ENCODE measurements at places on chromosomes 12 and 14. TPM values are rescaled to one million over a fixed set of nuclear protein-coding genes. Genes with fewer than 3 reads are reported as not detected.
A peak's percentile ranks its signal among the peaks of the same experiment; 100 is the strongest.

Gene PNMA1
- 49.3 TPM for total RNA-seq

Gene LGMN
- 150 TPM for total RNA-seq

Gene CCDC177
- not detected for total RNA-seq

Gene SCN8A
- 1.2 TPM for total RNA-seq

Gene JPH4
- total RNA-seq, result 1.1 TPM

GRCh38 chr14:21990116-21990515, 316.5 kb upstream of the OR4E1 start:
- no peak for DNase-seq

GRCh38 chr12:121535150-121536053, 45.4 kb downstream of the KDM2B start:
- no peak for DNase-seq

DNA sequence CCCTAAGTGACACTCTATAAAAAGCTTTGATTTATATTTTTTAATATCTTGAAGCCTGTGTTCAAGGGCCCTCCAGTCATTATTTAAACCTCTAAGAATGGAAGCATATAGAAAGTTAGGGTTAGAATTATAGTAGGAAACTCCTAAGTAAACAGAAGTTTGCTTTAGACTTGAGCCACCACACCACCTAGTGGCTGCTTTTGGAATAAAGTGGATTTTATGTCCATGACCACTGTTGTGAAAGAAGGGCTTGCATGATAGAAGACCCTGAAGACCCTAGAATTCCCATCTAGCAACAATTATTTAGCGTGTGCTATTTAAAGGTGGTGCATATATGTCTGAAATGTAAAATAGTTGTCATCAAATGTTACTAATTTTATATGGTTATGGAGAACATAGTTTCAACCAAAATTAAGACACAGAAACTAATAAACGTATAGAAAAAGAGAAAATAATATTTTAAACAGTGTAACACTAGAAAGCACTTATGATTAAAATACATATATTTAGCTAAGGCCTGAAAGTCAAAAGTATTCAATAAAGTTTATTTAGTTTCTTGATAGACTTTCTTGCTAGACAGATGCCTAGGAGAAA, 21.3 kb downstream of the LRRIQ1 start:
- DNase-seq, result no peak

DNA sequence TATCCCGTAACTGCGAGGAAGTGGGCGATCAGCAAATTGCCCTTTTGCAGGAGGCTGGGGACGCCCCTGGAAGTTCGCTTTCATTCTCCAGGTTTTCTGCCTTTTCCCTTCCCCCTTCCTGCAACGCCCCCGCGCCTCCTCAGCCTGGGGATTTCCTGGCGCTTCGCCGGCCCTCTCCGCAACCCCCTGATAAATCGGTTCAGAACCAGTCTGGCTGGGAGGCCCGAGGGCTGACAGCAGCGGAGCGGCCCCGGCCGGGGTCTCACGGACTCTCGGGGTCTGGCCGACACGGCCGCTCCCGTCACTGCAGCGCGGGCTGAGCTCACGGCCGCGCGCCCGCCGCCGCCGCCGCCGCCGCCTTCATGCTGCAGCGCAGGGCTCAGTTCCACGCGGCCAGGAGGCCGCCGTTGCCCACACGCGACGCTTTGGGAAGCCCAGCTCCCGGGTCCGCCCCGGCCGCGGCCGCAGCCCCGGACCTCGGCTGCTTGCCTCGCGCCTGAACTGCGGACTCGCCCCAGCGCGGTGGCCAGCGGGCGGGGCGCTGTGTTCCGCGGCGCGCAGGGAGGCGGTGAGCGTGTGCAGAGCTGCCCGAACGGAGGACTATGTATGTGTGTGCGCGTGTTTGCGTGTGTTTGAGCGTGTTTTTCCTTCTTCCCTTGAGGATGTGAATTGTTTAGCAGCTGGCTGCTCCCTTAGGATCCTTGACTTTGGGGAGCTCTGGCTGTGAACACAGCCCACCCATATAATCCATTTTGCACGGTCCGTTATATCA, at the start of gene LRFN5:
TSS of gene LRFN5 (plus strand) at position 345 of the 772 bp plus-strand sequence.
- peak; percentile 88 for DNase-seq

- no peak for DNase-seq
These were observed 35.7 kb upstream of the APOF start for GRCh38 chr12:56398324-56398723.

DNA sequence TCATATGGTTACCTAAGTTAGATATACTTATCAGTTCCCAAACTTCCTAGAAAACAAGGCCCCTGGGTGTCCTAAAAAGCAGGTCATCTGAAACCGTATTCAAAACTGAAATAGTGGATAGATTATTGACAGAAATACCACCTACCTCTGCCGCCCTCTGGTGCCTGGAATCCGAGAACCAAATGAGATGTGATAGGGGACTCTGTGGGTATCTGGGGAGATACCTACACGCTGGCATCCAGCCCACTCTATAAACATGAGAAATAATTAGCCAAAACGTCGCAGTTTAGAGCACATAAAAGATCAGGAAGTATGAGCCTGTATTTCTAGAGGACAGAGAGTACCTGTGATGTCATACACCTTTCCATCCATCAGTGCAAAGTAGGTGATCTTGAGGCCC, 4.4 kb downstream of the ORMDL2 start:
- DNase-seq, result no peak

GRCh38 chr14:50191499-50191898, 39.9 kb downstream of the SOS2 start:
- no peak for DNase-seq

DNA sequence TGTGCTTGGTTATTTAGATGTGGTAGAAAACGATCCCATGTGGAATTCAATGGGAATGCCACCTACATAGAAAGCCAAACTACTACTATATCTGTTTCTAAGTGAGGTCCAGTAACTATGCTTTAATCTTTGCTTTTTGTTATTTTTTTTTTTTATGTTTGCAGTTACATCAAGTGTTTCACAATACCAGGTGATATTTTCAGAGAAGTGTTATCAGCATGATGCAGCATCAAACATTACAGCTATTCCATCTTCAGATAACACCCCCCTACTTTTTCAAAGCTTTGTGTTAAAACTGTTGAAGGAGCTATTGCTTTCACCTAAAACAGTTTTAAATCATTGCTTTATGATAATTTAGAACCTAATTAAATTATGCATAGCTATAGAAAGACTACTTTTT, 163.8 kb upstream of the SLC16A7 start:
- no peak for DNase-seq

DNA sequence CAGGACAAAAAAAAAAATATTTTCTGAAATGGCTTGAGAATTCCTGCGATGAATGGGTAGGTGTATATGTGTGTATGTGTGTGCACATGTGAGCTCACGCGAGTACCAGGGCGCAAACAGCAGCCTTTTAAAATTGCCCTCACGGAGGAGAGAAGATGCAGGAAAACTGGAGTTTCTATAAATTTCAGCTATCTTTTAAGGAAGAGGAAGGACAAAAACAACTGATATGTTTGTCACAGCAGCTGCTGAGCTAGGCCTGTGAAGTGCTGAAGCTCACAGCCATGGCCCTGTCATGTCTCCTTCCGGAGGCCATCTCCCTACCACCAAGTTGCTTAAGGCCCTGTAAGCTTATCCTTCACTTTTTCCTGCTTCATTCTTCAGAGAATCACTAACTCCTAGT, 40.8 kb downstream of the DUSP16 start:
- no peak for DNase-seq

DNA sequence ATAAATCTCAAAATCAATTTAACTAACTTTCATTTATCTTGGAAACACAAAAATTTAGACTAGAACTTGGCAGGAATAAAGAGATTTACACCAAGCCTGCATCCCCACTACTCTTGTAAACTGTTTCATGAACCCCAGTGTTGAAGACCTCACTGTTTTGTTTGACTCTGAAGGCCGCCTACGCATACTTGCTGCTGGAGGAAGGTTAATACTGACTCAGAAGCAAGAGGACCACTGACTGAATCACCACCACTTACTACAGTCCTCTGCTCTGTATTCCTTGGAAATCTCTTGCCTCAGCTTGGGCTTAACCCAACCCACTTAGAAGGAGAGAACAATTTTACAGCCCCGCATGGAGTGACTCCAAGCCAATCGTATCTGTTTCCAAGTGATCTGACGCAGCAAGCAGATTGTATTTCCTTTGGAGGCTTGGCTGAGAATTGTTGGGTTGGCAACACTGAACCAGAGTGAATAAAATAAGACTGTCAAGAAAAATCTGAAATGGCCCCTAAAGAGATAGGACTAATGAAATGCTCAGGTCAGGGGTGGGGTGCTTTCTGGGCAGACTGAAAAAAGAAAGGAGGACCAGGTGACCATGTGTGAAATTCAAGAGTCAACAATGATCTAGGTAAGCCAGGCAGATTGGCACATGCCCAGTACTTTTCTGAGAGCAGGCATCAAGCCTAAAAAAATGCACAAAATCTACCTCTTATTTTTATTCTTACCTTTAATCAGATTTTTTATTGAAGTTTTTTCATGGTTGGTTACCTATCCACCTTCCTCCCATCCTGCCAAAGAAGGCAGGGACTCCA, 248.6 kb downstream of the ZFP36L1 start:
- DNase-seq, result no peak

GRCh38 chr14:24289649-24290280, 9.8 kb downstream of the DHRS1 start:
- no peak for DNase-seq

- DNase-seq, result no peak
These were observed 304.1 kb upstream of the SSTR1 start for GRCh38 chr14:37903343-37904191.

DNA sequence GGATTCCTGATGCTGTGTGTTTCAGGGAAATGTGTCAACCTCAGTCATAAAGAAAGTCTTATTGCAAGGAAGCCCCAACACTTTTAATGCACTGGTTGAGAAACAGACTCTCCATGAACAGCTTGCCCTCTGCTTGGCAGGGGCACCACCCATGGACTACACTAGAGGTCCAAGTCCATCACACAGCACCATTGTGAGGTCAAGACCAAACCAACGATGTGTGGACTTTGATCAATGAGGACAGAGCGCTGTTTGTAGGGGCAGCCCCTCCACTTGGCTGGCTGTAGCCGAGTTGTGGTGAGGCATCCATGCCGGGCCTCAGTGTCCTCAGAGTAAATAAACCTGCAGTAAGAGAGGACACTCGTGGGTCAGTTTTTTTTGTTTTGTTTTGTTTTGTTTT, 29.8 kb downstream of the ZFYVE21 start:
- peak; percentile 39 for DNase-seq

- DNase-seq, result no peak
These were observed 22.3 kb downstream of the NGB start for GRCh38 chr14:77248666-77249065.

Data from mesenteric fat pad (tissue), 1 donor.